ENCODE measurements at places on chromosomes 6 and 20.

GRCh38 chr6:6438286-6438685, 117.8 kb upstream of the F13A1 start:
- no peak for DNase-seq

- DNase-seq: peak; percentile 37
Observed at GRCh38 chr6:168226902-168227318, 92.7 kb downstream of the DACT2 start.

DNA sequence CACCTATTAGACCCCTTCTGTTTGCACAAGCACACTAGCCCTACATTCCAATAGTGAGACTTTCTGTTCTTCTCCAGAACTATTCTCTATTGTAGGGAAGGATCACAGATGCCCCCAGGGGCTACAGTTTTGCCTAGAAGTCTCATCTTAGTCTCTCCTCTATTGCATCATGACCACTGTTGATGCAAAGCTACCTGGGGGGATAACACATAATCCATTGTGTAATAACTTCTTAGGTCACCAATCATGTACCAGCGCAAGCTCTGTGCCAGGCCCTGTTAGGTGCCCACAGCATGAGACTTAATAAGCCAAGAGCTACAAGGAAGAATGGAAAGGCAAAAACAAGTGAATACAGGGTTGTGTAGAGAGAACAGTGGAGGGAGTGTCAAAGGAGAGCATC, 98.1 kb upstream of the TNFAIP3 start:
- DNase-seq: no peak

DNA sequence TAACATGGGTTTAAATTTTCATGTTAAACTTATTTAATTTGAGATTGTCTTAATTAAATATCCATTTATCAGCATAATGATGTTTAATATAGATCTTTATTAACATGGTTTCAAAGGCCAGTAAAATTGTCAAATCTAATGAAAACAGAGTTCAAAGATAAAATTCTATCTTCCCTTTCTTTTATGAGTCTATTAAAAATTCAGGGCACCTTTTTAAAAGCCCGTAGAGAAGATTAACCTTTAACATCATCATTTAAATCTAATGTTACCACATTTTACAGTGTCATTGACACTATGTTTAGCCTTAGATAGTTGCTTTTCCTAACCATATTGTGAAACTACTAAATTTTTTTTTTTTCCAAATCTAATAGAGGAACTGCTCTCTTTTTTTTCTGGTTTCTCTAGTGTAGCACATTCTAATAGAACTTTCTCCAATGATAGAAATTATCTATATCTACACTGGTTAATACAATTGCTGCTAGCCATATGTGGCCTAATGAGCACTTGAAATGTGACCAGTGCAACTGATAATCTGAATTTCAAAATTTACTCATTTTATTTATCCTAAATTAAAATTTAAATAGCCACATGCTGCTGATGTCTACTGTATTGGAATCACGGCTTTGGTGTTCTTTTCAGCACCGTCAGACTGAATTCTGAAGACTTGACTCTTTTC, 410.9 kb downstream of the UTRN start:
- no peak for DNase-seq

DNA sequence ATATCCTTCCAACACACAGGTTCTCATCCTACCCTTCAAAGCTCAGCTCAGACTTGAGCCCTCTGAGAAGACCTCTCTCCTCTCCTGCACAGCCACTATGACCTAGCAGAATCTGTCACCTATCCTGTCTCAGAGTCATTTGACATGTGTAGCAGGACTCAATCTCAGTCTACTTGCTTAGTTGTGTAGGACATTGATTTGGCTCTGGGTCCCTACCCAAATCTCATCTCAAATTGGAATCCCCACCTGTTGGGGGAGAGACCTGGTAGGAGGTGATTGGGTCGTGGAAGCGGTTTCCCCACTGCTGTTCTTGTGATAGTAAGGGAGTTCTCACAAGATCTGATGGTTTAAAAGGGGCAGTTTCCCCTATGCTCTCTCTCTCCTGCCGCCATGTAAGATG, 297.9 kb downstream of the CD83 start:
- no peak for DNase-seq

DNA sequence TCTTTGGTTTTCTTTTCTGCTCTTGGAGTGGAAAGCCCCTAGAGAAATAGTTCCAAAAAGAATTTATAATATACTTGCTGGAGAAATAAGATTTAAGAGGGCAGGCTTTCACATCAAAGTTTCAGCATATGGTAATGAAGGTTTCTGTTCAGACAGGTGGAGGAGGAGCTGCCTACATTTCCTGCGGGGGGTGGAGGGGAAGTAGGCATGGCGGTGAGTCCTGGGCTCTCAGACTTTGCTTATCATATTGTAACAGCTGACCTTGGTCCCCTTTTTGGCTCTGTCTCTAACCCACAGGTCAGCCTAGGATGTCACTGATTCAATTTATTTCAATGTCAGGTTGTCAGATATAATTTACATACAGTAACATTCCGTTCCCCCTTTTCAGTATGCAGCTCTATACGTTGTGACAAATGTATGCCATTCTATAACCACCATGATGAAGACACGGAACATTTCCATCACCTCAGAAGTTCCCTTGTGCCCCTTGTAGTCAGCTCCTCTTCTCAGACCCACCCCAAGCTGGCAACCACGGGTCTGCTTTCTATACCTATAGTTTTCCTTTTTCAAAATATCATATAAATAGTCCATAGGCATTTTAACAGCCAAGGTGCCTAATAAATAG, 77.6 kb upstream of the GGTLC1 start:
- no peak for DNase-seq

GRCh38 chr6:133502441-133503335, 261.5 kb downstream of the EYA4 start:
- peak; percentile 70 for DNase-seq

DNA sequence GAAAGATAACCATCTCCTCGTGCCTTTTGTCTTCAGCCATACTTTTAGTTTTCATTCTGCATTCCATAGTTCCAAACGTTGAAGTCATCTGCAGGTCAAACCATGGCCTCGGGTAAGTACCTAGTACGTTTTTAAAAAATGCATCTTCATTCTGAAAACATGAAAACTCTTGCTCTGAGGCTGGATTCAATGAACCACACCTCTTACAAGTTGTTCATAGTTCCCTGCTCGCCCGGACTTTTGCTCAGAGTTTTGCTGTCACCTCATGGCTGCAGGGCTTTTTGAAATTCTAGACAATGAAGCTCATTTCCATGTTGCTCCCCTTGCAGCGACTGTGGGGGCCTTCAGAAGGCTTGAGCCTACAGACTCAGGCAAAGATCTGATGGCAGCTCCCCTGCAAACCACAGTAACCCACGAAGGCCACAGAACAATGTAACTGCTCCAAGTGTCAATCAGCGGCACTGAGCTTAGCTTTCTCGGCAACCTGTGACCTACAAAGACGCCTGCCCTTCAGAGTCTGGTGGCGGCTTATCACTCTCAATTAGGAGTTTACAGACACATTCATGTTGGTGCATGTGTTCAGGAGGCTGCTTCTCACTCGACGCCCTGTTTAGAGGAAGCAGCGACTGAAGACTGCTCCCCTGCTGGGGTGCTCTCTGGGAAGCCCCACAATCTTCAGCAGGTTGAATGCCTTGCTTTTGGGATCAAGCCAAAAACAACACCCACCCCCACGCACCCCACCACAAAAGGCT, 61.2 kb downstream of the FOXC1 start:
- no peak for DNase-seq

GRCh38 chr6:45900808-45901752, 114.6 kb downstream of the CLIC5 start:
- no peak for DNase-seq

- DNase-seq: no peak
Observed at GRCh38 chr6:34859951-34860350, 27.9 kb downstream of the TAF11 start.

DNA sequence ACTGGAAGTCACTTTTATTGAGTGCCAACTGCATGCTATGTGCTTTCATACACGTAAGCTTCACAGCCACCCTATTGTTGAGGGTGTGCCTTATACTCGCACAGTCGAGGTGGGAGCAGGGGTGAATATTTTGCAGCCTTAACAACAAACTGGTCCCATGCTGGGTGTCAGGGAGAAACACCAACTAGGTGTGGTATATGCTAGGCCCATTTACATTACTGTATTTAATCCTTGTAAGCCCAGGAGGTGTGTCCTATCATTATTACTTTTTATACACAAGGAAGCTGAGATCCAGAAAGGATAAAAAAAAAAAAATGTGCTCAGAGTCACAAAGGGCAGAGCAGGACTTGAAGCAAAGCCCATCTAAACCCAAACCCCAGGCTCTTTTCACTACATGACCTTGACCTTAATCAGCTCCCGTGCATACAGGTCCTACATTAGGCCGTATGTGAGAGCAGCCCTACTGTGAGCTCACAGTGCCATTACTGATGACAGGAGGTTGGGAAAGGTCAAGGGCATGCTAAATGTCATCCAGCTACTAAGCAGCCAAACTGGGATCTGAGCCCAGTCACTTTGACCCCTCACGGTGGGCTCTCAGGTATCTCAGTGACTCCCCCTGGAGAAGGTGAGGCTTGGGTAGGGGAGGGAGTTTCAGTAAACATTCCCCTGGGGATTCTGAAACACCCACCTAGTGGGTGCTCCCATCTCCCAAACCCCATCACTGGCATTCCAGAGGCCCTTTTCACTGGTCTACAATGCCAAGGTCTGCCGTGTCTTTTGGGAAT, 61.7 kb downstream of the BFSP1 start:
- no peak for DNase-seq

- DNase-seq: no peak
Observed at GRCh38 chr20:11716239-11716944, 201.3 kb upstream of the BTBD3 start.

DNA sequence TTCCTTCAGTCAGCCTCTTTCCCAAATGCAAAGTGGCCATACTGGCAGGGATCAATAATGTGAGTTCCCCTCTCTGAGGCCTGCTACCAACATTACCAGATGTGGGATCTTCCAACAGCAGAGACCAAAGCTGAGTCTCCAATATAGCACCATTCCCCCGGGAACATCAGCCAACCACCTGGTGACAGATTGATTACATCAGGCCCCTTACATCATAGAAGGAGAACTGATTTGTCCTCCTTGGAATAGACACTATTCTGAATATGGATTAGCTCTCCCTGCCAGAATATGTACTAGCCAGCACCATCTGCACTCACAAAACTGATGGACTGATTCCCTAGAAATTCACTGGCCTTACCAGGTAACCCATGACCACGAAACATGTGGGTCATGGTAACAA, 61.9 kb upstream of the CARMIL1 start:
- no peak for DNase-seq

DNA sequence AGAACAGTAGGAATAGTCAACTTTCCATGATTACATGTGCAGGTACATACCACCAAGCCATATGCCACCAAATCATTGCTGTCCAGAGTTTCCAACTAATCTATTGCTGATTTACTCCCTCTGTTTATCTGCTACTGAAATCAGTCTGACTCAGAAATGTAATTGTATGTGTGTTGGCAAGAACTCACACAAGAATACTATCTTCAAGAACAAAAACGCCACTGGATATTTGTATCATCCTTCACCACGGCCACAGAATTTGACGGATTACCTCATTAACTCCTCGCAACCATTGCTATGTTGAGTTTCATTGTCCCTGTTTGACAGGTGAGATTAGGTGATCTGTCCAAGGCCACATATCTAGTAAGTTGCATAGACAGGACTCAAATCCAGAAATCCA, 159.2 kb downstream of the GMPR start:
- no peak for DNase-seq

GRCh38 chr6:90107771-90108282, 188.8 kb downstream of the BACH2 start:
- DNase-seq: no peak

DNA sequence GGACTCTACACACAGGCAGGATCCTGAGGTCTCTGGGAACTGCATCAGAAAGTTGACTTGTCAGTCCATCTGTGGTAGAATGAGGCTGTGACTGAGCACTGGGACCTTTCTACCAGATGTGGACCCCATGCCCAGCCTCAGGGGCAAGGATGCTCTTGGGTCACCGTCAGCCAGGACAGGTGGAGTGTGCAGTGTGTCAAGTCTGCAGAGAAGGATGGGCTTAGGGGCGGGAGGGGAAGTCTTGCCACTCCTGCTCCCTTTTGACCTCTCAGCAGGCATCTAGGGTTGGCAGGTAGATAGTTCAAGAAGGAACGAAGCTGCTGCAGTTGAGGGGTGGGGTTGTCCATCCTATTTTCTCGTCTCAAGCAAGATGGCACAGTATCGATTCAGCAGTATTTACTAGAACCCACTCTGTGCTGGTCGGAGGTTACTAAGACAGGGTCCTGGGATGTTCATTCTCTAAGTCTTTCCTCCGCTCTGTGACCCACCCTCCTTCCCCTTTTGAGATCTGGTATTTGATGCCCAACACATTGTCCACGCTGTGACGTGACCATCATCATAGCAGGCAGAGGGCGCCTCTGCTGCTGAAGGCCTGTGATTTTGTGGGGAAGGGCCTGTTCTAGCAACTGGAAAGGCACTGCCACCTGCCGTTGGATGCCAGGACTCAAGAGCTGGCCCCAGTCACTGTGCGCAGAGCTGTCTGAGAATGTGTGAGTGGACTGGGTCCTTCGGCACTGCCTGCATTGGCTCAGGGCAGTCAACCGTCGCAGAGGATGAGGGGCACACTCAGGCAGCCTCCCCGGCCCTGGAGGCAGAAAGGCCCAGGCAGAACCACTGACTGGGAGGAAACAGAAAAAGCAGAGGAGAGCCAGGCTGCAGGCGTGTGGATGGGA, 23.2 kb downstream of the RBCK1 start:
- DNase-seq: peak; percentile 67

- no peak for DNase-seq
Observed at GRCh38 chr20:3674995-3675900, 6.6 kb downstream of the ADAM33 start.

DNA sequence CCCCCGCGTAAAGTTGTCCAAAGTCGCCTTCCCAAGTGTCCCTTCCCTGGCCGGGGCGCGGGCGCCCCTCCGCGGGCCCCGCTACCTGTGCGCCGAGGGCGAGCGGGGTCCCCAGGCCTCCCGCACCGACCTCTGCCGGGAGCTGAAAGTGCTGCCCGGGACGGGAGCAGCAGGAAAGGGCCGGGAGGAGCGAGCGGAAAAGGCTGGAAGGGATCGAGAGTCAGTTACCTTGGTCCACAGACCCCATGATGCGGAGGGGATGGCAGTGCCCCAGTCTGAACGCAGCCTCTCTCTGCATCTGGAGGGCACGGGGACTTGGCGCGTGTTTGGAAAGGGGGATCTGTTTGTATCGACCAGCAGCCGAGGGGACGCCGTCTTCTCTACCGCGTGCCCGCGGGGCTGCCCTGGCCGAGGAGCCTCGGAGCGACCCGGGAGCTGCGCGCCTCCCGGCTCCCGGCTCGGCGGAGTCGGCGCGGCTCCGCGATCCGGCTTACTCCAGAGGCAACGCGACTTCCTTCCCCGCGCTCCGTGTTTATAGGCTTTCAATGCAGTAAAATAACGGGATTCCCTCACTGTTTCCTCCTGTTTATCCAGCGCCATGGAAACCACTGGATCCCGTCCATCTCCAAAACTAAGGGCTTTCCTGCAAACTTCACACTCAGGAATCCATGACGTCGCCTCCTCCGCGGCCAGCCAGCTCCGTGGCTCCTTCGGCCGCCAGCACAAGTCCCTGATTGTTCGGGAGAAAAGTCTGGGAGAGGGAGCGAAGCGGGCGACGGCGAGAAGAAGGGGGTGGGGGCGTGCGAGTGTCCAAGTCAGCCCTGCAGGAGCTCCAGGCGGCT, 20.0 kb upstream of the NFATC2 start:
- DNase-seq: peak; percentile 96

- no peak for DNase-seq
Observed at GRCh38 chr20:24366336-24367004, 103.0 kb upstream of the SYNDIG1 start.

- DNase-seq: no peak
Observed at GRCh38 chr6:64680446-64680845, 1026.6 kb downstream of the EYS start.

GRCh38 chr20:23679133-23680092, 9.4 kb downstream of the CST4 start:
- DNase-seq: no peak

Measured in right forelimb (tissue), 1 donor.